ENCODE measurements at places on chromosomes 7 and 10.

DNA sequence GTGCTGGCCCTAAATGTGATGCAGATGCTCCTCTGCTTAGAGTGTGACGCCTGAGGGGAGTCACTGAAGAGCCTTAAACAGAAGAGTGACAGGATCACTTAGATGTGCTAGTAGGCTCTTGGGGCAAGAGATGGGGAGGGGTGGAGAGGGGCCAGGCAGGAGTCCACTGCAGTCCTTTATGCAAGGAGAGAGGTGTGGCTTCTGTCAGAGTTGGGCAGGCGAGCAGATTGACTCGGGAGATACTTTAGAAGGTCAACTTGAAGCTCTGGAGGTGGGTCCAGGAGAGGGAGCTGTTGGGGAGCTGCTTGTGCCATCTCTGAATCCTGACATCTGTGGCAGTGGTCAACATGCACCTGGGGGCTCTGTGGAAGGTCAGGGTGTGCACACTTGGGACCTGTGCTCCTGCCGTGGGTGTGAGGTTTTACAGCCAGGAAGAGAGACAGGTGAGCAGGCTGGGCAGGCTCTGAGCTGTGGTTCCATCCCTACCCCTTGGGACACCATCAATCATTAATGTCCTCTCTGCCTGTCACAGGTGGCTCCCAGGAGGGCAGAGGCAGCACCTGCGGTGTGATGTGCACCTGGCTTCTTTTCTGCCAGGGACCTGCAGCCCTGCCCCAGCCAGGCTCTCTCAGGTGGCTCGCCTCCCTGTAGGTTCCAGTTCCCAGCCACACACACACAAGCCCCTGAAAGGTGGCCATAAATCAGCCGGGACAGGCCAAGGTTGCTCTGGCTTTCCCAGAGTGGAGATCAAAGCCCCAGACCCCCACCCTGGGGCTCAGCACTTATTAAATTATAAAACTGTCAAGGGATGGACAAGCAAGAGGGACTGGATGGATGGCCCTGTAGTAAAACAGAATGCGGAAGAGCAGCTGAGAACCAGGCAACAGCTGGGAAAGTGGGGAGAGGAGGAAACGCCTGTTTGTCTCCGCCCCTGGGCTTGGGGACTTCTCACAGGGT, 14.0 kb downstream of the NEURL1 start:
- DNase-seq: peak; percentile 64

GRCh38 chr7:77757589-77757988, 40.6 kb downstream of the TMEM60 start:
- DNase-seq: no peak

DNA sequence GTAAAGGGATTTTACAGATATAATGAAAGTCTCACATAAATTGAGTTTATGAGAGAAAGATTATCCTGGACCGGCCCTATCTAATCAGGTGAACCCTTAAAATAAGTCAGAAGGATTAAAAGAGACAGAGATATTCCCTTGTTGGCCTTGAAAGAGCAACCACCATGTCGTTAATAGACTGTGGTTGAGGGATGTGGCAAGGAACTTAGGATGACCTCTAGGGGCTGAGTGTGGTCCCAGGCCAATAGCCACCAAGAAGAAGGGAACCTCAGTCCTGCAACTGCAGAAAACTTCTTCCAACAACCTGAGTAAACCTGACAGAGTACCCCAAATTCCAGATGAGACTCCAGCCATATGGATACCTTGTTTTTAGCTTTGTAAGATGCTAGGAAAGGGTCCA, 121.5 kb downstream of the POLR1F start:
- no peak for DNase-seq

DNA sequence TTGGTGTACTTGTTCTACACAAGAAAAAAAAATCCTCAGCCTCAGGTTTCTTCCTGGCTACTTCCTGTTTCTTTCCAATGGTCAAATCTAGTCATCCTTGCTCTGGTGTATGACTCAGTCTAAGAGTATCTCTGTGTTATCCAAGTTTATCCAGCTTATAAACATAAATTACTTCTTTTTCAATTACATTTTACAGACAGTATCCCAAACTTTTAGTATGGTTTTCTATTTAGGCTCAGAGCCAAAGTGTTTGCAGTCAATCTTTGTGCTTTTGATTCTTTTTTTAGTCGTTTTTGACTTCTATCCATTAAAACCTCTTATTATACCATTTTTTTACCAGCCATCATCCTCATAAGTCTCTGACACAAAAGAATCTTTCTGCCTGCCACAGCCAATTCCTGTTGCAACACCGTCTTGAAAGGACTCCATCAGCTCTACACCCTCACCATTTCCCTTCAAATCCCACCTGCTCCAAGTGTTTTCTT, 294.6 kb downstream of the PTEN start:
- no peak for DNase-seq

- DNase-seq: no peak
Observed at GRCh38 chr10:76453332-76453731, 1021.9 kb downstream of the LRMDA start.

- DNase-seq: peak; percentile 61
Observed at GRCh38 chr7:22420973-22421635, 64.2 kb upstream of the RAPGEF5 start.

GRCh38 chr7:38123494-38123893, 54.6 kb upstream of the STARD3NL start:
- no peak for DNase-seq

DNA sequence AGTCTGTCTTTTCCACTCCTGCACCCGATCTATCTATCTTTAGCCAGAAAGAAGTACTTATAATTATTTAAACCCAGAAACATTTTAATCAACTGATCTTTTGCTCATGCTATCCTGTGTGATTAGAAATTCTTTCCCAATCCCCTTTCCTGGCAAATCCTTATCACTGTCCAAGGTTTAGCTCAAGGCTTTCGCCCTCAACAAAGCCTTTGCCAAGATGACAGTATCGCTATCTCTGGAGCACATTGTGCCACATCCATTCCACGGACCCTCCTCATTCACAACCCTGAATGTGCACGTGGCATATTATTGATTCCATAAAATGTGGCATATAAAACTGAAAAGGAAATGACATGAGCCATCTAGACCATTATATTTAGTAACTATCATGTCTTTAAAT, 71.3 kb downstream of the PTN start:
- DNase-seq: no peak

DNA sequence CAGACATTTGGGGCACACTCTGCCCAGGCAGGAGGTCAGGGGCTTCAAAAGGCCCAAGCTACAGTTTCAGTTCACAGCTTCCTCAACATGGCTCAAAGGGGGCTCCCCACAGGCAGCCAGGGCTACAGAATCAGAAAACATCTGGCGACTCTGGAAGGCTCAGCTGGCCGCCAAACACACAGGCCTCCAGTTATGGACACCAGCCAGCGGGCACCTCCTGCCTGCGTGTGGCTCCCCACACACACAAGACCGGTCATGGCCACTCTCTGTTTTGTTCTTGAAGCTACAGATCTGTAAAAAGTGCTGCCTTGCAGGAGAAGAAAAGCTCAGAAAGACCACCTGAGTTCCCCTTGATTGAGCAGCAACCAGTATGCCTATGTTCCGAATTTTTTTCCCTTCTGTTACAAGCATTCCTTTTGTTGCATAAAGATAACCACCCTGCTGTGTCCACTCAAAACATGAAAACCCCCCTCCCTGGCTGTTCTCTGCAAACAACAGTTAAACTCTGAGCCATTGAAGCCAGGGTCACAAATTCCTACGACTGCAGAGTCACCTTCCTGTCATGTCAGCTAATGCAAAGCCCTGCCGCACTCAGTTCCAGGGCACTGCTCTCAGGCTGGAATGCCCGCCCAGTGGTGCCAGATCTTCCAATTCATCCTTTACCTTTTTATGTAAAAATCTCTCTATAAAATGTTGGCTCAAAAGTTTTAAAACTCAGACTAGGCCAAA, 33.6 kb downstream of the VSTM4 start:
- DNase-seq: no peak

- DNase-seq: no peak
Observed at GRCh38 chr7:33981226-33981625, 75.9 kb downstream of the BMPER start.

GRCh38 chr10:102795453-102796406, 41.5 kb downstream of the CYP17A1 start:
- no peak for DNase-seq

DNA sequence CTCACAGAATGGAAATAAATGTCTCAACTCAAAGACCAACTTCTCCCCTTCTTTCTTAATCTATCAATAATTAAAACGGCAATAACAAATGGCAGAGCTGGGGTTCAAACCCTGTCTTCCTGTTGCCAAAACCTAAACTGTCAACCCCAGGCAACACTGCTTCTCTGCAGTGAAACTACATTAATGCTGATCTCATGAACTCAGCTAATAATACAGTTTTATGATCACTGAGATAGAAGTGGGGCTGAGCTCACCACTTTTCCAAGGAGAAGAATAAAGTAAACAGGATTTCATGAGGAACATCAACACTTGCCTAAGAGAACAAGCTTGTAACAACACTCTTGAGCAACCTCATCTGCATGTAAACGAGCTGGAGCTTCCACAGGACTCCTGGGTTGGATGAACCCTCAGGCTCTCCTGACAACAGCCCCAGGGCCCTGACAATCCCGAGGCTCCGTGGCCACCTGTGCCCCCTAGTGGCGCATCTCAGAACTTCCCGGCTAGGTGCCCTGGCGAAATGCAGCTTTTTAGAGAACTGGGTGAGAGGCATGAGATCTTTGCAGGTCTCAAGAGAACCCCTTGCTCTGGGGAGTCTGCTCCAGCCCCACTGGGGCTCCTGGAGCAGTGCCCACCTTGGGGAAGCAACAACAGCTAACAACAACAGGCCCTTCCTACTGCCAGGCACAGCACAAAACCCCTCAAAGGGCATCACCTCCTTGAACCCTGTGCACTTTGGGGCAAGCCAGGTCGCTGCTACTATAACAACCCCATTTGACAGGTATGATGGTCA, 169.3 kb downstream of the SH3PXD2A start:
- peak; percentile 73 for DNase-seq

DNA sequence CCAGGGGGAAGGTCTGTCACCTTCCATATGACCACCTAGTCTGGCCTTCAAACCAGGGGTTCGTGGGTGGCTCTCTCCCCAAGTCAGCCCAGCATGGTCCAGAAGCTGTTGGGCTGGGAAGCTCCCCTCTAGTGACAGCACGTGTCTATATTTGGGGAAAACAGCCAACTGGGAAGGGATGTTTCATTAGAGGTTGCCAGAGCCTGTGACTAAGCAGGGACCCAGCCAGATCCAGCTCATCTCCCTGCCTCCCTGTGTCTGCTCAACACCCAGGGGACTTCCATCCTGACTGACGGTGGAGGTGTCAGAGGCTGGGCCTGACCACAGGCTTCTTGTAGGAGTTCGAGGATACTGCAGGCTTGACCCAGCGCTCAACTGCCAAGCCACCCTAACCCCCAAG, 10.5 kb downstream of the STYXL1 start:
- DNase-seq: no peak

DNA sequence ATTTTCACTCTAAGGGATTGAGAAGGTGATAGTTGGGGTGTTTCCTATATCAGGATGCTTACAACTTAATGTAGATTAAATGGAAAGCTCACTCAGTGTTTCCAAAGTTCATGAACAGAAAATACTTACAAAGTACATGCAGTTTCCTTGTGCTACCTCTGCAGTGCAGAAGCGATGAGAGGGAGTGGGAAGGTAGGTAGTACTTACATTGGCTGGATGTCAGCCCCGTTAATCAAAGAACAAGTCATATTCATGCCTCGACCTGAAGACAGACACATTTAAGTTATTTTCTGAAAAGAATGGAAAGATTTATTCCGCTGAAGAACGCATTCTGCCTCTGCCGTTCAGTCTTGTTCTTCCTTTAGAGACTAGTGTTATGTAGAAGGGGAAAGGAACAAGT, 93.1 kb downstream of the ZMYND11 start:
- no peak for DNase-seq

GRCh38 chr7:8018961-8019360, 50.4 kb downstream of the GLCCI1 start:
- DNase-seq: no peak

DNA sequence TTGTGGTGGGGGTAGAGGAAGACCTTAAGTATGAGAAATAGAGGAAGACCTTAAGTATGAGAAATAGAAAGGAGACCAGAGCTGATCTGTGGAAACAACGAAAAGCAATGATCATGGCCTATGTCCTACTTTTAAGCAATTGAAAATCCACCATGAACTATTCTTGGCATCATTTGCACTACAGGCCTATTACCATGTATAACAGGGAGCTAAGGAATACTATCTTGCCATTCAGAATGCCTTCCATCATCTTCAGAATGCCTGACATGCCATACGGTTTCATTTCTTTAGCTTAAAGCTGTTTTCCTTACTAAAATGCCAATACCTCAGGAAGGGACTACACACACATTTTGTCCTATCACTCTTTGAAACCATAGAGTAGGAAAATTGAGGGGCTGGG, 127.0 kb downstream of the CALCR start:
- no peak for DNase-seq

DNA sequence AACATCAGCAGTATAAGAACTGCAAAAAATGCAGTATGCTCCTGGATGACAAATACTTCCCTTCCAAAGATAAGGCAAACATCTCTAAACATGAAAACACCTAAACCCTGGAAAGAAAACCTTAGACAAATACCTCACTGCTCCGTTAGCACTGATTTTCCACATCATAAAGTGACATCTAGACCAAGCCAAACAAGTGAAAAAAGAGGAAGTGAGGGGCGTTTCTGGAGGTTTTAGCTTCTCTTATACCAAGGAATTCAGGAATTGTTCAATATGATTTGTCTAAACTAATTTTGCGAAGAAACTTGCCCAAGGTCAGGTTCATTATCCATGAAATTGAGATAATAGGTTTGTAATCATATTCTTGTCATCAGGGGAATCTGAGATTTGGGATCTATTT, 279.7 kb downstream of the ADRA2A start:
- DNase-seq: no peak

DNA sequence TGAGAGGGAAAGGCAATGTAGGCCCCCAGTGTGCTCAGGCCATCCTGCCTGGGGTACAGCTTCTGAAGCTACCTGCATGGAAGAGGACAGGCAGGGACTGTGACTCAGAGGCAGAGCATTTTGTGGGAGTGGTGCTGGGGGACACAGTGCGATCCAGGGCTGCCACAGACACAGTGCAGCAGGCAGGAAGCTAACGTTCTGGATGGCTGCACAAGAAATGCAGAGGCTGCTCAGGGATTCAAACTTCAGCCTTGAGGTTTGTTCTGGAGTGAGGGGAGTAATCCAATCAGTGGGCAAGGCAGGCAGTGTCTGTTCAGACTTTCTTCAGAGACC, 648.0 kb upstream of the IGFBP3 start:
- DNase-seq: peak; percentile 79

DNA sequence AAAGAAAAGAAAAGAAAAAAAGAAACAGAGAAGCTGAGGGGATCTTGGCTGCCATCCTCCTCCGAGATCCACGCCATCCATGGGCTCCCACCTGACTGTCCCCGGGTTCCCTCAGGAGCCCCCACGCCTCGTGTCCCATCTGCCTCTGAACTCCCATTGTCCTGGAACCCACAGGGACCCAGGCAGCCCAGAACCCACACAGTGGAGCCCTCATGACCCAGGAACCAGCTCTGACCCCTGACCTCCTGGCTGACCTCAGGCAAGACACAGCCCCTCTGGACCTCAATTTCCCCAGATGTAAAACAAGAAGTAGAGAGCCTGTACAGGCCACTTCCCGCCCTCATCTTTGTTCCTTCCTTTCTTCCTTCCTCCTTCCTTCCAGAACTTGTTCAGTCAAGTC, 40.4 kb downstream of the RASGEF1A start:
- DNase-seq: peak; percentile 1

- DNase-seq: no peak
Observed at GRCh38 chr7:129950933-129951225, 1.9 kb downstream of the UBE2H start.

Measured in BE2C (cell line).